ENCODE measurements at places on chromosomes 1 and 21.

DNA sequence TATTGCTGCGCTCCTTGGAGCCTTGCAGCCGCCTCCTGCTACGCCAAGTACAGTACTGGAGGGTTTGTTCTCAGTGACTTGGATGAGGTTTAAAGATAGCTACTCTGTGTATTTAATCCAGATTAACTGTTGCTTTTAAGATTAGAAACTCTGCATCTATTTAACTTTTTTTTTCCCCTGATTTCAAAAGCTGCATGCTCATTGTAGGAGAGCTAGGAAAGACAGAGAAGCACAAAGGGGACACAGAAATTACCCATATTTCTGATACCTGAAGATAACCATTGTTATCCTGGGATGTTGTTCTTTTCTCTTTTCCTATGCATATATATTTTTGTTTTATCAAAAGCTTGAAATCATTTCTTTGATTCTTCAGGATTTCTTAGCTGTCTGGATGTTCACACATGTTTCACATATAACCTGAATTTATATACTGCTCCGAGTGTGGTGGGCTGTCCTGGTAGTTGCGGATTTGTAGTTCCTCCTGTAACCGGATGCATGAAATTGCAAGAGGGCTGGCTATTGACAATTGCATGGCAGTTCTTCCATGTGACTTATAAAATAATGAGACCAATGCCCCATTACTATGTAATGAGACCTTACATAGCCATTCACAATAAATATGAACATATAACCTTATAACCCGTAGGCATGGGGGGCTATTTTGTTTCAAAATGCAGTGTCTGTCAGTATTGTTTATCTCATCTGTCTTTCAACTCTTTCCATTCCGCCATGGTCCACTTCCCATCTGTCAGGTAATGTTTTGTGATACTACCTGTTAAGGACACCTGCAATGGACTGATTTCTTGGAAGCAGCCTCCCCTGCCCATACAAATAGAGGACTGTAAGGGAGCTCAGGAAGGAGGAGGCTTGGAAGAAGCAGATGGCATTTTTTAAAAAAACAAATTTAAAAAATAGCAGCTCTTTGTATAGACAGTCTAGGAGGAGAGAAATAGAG is 1.4 kb downstream of the RAVER2 start:
- peak; percentile 12 for DNase-seq

GRCh38 chr1:246617156-246617555 is 50.9 kb downstream of the CNST start:
- DNase-seq = no peak

GRCh38 chr1:198811449-198811848 is 172.6 kb downstream of the PTPRC start:
- no peak for DNase-seq

GRCh38 chr21:27820342-27820741 is 853.5 kb upstream of the ADAMTS5 start:
- no peak for DNase-seq

GRCh38 chr1:206582971-206583706 is 29.1 kb downstream of the EIF2D start:
- no peak for DNase-seq

DNA sequence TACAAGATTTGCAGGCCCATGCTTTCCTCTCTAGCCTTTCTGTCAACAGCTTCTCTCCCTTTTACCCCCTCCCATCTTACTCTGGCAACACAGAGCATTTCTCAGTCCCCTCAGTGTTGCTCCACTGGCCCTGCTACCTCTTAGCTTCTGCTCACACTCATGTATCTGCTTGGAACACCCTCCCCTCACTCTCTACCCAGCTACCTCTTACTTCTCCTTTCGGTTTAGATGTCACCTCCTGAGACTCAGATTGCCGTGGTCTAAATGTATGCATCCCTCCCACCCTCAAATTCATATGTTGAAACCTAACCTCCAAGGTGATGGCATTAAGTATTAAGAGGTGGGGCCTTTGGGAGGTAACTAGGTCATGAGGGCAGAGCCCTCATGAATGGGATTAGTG is 80.1 kb downstream of the FOXD2 start:
- no peak for DNase-seq

GRCh38 chr1:15627343-15627988 is 10.2 kb downstream of the DDI2 start:
- DNase-seq = no peak

- no peak for DNase-seq
These were observed 167.2 kb downstream of the CYYR1 start for GRCh38 chr21:26405735-26406361.

GRCh38 chr1:61071205-61072130 is 10.9 kb upstream of the NFIA start:
- no peak for DNase-seq

DNA sequence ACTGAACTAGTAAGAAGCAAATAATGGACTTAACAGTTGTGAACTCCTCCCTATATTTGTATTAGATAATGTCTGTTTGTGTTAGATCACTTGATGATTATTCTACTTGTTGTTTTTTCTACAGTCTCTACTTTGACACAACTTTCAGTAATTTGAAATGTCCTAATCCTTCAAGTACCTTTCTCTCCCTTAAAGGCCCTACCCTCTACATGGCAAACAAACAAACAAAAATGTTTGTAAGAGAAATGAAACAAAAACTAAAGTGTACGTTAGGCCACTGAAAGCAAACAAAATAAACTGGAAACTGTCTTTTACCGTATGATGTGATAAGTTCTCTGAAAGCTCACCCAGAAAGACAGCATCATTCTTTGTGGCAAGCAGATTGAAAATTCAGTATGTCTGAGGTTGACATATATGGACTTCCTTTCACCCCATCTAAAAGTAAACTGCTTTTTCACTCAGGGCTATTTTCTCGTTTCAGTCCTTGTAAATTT is 255.9 kb upstream of the SNX7 start:
- no peak for DNase-seq

GRCh38 chr1:153355445-153356071 is 2.1 kb upstream of the S100A9 start:
- peak; percentile 54 for DNase-seq

- no peak for DNase-seq
These were observed 989 bp downstream of the ACTA1 start for GRCh38 chr1:229432905-229433304.

- DNase-seq = peak; percentile 94
These were observed 28.9 kb downstream of the FOXO6 start for GRCh38 chr1:41390166-41390565.

GRCh38 chr1:203143641-203144040 is 16.1 kb downstream of the ADORA1 start:
- no peak for DNase-seq

- no peak for DNase-seq
These were observed 186.7 kb downstream of the PDE4B start for GRCh38 chr1:65979136-65980044.

- no peak for DNase-seq
These were observed 5.6 kb downstream of the CTSS start for GRCh38 chr1:150760013-150760412.

- no peak for DNase-seq
These were observed 4.9 kb downstream of the PBX1 start for GRCh38 chr1:164563721-164564360.

DNA sequence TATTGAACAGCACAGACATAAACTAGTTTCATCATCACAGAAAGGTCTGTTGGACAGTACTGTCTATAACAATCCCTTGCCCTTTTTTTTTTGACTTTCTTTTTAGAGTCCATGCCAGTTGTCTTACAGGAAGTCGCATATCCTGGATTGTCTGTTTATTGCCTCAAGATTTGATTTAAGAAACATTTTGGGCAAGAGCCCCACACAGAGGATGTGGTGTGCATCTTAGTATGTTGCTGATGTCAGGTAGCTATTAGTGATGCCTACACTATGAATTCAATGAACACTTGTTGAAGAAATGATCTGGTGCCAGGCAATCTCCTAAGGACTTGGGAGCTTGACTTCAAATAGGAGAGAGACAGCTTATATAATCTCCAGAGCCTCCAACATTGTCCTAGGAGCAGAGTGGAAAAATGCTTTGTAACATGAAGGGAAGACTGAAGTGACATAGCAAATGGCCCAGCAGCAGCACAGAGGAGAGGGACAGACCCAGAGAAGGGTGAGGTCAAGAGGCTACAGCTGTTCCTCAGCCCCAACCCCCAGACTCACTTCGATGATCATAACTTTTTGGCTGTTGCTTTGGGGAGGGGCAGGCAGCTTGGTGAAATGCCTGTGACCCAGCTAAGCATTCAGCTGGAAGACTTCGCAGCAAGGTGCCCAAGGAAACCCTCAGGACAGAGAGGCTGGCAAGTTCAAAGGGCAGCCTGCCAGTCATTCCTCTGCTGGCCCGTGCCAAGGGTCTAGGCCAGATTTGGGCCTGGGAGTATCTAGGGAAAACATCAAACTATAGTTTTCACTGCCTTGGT is 7.5 kb upstream of the RAB29 start:
- no peak for DNase-seq
